ENCODE measurements at places on chromosomes 7 and 10.

- DNase-seq = peak; percentile 100
These were observed 148.9 kb downstream of the PARD3 start for GRCh38 chr10:34666008-34666704.

DNA sequence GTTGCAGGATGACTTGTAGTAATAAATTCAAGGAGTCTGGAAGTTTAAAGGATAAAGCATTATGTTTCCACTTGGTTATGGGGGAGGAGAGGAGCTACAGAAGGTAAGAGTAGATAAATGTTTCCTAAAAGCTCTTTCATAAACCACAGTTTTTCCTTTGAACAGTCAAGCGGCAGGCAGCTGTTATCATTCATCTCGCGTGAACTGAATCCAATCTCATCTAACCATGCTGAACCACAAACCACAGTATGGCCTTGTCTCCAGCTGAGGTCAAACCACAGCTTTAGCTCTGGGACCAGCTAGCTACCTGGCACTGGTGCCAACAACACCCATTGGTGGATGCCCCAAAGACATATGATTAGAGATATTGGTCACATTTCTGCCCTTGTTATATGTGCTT, 63.3 kb downstream of the NOC3L start:
- peak; percentile 64 for DNase-seq

- DNase-seq = no peak
These were observed 26.4 kb downstream of the MACC1 start for GRCh38 chr7:20190560-20191390.

- no peak for DNase-seq
These were observed 94.3 kb upstream of the ITGB1 start for GRCh38 chr10:33052263-33052875.

- no peak for DNase-seq
These were observed 18.4 kb upstream of the ZCCHC24 start for GRCh38 chr10:79463578-79464496.

GRCh38 chr7:66880053-66880452, 41.0 kb upstream of the TMEM248 start:
- no peak for DNase-seq

DNA sequence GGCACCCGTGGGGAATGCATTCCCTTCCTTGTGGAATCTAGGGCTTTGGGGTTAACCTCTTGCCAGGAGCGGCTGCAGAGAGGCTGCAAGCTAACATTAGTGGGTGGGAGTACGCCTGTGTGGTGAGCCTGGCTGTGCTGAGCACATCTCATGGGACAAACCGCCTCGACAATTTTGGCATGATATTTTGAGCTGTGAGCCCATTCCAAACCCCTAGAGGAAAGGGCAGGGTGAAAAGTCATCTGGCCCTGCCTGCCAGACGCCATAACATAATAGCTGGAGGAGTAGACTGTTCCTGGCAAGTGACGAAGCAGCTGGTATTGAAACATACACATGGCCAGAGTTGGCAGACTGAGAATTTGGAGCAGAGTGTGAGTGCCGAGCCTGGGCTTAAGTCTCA, 110.0 kb downstream of the TACC2 start:
- no peak for DNase-seq
